ENCODE measurements at places on chromosomes 12 and 14.

DNA sequence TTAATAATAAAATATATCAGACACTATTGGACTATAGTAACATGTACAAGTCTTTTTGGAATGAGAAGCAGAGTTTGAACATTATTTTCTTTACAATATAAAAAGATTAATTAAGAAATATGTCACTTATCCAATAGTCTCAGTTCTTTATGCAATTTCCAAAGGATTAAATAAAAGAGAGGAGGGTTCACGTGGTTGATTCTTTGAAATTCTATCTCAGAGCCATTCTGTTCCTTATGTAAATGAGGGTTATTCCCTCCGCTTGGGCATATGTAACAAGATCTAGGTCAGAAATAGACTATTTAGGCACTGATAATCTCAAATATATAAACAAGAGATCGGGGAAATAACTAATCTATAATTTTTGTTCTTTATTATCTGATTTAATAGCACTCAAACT lies 2.1 kb upstream of the TUBA1A start:
- DNase-seq, result no peak

GRCh38 chr12:51593539-51593938 lies 2.5 kb downstream of the SCN8A start:
- DNase-seq, result peak; percentile 4

- no peak for DNase-seq
These were observed 80.2 kb downstream of the SLC4A8 start for GRCh38 chr12:51504851-51505250.

- DNase-seq, result peak; percentile 78
These were observed 1.3 kb downstream of the ESYT1 start for GRCh38 chr12:56129206-56129941.

- no peak for DNase-seq
These were observed 6.9 kb downstream of the VEZT start for GRCh38 chr12:95224202-95225170.

DNA sequence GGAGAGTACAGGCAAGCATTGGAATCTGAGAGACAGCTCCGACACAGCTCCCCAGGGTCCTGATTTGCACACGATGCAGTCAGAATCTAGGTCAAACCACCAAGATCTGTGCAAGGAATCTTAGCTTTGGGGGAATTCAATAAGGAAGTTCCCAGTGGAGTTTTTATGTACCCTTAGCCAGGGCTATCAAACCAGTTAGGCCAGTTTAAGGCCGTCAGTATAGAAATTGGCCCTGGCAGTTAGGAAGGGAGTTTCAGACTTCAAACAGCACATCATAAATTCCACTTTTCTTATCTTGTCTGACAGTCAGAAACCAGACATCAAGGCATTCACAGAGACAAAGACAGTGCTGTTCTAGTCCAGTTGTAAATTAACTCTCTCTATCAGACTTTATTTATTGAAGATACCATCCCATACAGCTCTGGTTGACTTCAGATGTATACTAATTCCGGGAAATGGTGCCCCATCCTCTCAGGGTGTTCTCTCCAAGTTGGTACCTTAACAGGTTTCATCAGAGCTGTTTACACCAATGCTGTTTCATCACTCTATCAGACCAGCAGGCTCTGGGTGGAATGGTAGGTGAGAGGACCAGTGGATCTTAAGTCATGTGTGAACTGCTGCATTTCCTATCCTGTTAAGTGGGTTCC lies 157.5 kb upstream of the ATF7IP start:
- DNase-seq, result no peak

DNA sequence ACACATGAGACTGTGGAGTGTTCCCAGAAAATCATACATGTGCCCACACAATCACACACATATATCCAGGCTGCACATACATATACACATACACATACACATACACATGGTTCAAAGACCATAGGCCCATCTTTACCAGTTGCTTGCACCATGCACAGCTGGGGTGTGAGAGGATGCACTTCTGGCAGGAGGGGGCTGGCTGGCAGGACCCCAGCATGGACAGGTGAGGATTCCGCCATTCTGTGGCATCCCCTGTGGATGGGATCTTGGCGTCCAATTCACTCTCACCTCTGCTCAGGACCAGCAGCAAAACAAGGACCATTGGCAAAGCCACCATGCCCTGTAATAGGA lies 7.0 kb downstream of the ITGB7 start:
- no peak for DNase-seq

GRCh38 chr12:121651320-121651719 lies 18.1 kb downstream of the MORN3 start:
- DNase-seq, result no peak

GRCh38 chr12:96483116-96483515 lies 6.3 kb upstream of the CFAP54 start:
- no peak for DNase-seq

DNA sequence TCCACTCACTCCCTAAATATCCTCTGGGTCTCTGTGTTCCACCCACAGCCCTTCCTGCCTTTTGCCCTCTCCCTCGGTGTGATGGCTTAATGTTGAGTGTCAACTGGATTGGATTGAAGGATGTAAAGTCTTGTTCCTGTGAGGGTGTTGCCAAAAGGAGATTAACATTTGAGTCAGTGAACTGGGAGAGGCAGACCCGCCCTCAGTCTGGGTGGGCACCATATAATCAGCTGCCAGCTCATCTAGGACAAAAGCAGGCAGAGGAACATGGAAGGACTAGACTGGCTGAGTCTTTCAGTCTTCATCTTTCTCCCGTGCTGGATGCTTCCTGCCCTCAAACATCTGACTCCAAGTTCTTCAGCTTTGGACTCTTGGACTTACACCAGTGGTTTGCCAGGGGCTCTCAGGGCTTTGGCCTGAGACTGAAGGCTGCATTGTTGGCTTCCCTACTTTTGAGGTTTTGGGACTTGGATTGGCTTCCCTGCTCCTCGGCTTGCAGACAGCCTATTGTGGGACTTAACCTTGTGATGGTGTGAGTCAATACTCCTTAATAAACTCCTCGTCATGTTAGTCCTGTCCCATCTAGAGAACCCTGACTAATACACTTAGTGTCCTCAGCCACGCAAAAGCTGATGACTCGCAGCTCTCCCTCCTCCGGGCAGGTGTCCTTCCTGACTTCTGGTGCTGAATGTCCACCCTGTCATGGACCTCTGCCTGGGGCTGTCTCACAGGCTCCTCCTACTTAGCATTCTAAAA lies 5.9 kb downstream of the DGLUCY start:
- DNase-seq, result peak; percentile 47

DNA sequence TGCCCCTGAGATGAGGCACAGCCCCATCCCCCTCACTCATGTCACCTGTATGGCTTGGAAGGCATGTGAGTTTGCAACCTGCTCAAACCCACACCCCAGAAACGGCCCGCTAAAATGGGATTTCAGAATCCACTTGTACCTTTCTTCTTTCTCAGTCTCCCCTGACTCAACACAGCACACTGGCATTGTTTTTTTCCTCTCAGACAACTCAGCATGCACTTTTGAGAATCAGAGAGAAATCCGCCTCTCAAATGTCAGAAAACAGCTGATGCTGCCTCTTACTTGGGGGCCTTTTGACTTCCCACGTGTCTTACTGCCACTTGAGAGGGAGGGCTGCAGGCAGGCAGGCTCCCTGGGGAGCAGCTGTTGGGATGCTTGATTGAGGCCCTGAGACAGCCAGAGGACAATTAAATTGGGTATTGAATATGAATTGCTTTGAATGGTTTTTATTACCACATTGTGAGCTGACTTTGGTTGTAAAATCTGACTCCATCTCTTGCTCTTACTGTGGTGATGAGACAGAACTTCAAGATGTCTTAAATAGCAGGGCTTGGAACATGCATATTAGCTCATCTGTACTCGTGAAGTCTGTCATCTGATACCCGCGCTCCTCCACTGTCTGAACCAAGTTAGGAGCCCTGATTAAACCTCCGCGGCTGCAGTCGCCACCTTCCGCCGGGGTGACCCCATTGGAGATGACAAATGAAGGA lies 96.6 kb downstream of the APAF1 start:
- DNase-seq, result no peak

DNA sequence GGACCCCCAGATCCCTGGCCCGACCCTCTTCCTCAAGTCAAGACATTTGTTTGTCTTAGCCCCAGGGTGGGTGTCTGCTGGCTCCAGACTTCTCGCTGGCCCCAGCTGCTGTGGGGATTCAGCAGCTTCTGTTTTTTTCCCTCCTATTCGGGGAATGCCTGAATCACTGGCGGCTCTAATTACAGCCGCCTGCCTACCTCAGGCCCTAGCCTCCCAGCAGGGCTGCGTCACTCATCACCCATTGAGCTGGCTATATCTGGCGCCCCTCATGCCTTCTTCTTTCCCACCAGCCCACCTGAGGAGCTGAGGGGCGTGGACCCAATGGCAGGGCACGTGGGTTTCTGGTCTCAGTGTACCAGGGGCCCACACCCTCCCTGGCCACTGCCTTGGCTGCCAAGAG lies 10.1 kb downstream of the KRT80 start:
- no peak for DNase-seq

DNA sequence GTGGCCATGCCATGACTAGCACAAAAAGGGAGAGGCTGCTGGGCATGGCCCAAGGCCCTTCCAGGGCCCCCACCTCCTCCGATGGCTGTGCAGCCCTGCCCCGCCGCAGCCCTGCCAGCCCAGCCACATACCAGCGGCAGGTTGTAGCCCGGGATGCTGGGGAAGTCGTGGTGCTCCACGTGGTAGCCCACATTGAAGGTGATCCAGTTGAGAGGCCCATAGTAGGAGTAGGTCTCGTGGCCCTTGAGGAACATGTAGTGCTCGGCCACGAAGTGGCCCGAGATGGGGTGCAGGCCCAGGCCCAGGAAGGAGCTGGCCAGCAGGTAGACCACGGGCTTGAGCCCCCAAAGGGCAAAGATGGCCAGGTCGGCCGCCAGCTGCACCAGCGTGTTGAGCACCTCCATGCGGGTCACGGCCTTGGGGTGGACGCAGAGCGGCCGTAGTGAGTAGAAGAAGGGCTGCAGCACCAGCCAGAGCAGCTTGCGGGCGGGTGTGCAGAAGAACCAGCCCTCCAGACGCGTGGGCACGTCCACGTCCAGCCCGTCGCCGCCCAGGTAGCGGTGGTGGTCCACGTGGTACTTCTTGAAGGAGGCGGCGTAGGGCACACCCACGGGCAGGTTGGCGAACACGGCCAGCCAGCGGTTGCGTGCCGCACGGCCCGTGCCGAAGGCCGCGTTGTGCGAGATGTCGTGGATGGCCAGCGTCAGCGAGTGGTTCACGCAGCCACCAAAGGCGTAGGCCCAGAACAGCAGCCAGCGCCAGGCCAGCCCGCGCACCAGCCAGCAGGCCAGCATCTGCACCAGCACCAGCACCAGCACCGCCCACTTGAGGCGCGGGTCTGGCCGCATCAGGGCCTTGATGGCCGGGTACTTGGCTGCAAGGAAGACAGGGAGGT lies 10.4 kb downstream of the DEGS2 start:
- DNase-seq, result no peak

- DNase-seq, result no peak
These were observed 136.4 kb downstream of the ZFP36L1 start for GRCh38 chr14:68656452-68656851.

GRCh38 chr12:123232472-123232806 lies 502 bp downstream of the MPHOSPH9 start:
- DNase-seq, result no peak

GRCh38 chr12:55681142-55682077 lies 26.3 kb downstream of the ITGA7 start:
- DNase-seq, result peak; percentile 54

GRCh38 chr12:101327051-101327450 lies 47.1 kb downstream of the UTP20 start:
- no peak for DNase-seq

Data from suppressor macrophage (primary cell).